ENCODE measurements at places on chromosomes 1 and 21.
A peak's percentile ranks its signal among the peaks of the same experiment; 100 is the strongest.

GRCh38 chr1:88062650-88063153, 621.4 kb upstream of the PKN2 start:
- no peak for DNase-seq
- no peaks in the 10 kb centered on the region for H3K27me3 ChIP-seq
- H3K27ac ChIP-seq, result no peak overlapping the region
- H3K36me3 ChIP-seq, result no peaks in the 10 kb centered on the region

DNA sequence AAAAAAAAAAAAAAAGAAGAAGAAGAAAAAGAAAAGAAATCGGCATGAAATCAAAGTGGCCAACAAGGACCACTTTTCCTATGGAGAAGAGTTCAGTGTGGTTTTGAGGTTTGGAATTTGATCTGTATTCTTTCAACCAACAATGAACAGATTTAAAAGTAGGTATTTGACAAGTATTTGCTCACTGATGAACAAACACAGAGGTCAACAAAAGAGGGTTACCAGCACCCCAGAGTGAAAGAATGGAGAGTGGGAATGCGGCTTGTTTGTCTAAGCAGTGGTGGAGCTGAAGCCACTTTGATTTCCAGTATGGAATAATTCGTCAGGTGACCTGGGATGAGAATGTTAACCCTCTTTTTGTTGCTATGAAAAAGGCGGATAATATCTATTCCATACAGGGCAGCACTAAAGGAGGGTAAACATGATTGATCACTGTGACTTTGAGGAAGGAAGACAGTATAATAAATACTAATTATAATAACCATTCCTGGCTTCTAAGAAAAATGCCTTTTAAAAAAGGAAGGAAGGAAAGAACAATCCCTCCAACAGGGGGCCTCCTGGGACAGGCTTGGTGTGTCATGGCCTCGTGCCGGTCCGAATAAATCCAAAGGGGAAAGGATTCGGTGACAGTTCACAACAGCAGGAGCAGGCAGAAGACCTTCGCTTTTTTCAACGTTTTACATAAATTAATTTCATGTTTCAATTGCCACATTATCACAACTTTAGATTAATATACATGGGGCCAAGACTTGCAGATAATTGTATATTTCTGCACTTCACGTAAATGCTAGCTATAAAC, 37.2 kb upstream of the SIM2 start:
- peak overlapping the region; percentile 19 for H3K27ac ChIP-seq
- peak; percentile 96 for DNase-seq
- peaks cover 17% of the 10 kb centered on the region for H3K27me3 ChIP-seq
- H3K4me1 ChIP-seq, result peaks cover 51% of the 10 kb centered on the region
- H3K36me3 ChIP-seq, result no peaks in the 10 kb centered on the region

- H3K4me1 ChIP-seq, result 0 out of 2 replicates have a peak, but pooled peaks cover 5% of the 10 kb centered on the region
- H3K27me3 ChIP-seq, result no peaks in the 10 kb centered on the region
- DNase-seq, result no peak
Measured at GRCh38 chr1:219223496-219223895, 49.8 kb downstream of the LYPLAL1 start.

- peaks cover 3% of the 10 kb centered on the region for H3K36me3 ChIP-seq
- peak overlapping the region; percentile 71 for H3K27ac ChIP-seq
- no peaks in the 10 kb centered on the region for H3K27me3 ChIP-seq
- H3K4me3 ChIP-seq, result no peak overlapping the region
- no peak for DNase-seq
Measured at GRCh38 chr1:46183926-46184557, 7.8 kb upstream of the P3R3URF start.

DNA sequence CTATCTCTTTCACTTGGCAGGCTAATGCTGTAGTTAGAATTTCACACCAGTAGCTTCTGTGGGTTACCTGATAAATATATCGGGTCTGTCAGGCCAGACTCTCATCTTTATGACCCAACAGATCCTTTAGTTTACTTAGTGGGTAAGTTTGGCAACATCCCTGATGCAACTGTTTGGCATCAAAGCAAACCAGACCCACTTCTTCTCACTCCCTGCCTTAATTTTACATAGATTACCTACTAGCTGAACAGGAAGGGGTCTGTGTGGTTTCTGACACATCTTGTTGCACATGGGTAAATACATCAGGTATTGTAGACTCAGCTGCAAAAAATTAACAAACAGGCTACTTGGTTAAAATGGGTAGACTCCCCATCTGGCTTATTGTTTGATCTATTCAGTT, 3.2 kb upstream of the GUK1 start:
- peaks cover 8% of the 10 kb centered on the region for H3K27me3 ChIP-seq
- H3K36me3 ChIP-seq, result no peaks in the 10 kb centered on the region
- peaks cover 13% of the 10 kb centered on the region for H3K4me1 ChIP-seq
- no peak for DNase-seq
- no peak overlapping the region for H3K4me3 ChIP-seq
- H3K27ac ChIP-seq, result no peak overlapping the region

DNA sequence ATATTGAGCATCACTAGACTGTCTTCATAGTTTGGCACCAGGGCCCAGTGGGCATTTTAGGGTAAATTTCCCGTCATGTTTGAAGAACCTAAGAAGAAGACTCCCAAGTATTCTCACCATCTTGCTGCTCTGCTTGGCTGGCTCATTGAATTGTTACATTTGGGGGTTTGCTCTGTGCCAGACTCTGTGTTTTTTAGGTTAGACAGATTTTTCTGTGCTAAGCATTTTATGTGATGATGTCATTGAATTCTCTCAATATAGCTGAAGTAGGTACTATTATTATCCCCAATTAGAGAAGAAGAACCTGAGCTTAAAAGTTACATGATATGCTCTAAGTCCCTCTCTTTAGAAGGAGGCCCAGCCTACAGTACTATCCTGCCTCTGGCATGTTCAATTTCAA, 28.0 kb upstream of the DNASE2B start:
- no peak for DNase-seq
- no peak overlapping the region for H3K27ac ChIP-seq
- no peaks in the 10 kb centered on the region for H3K27me3 ChIP-seq
- no peaks in the 10 kb centered on the region for H3K36me3 ChIP-seq
- H3K4me3 ChIP-seq, result no peak overlapping the region

DNA sequence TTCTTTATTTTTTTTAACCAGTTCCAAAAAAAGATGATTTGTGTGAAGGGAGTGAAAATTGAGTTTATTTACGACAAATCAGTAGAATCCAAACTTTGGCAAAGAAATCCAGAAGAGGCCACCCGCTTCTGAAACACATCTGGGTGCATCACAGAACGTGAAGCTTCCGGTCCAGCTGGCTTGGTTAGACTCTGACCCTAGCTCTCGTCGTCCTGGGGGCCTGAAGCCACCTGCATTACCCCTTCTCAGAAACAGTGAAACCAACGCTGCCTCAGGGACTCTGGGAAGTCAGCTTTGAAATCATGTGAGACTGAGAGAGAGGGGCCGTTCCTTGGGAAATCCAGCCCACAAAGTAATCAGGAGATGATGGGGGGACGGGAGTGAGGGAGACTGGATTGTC, 21.8 kb downstream of the AJAP1 start:
- no peaks in the 10 kb centered on the region for H3K36me3 ChIP-seq
- DNase-seq, result no peak

DNA sequence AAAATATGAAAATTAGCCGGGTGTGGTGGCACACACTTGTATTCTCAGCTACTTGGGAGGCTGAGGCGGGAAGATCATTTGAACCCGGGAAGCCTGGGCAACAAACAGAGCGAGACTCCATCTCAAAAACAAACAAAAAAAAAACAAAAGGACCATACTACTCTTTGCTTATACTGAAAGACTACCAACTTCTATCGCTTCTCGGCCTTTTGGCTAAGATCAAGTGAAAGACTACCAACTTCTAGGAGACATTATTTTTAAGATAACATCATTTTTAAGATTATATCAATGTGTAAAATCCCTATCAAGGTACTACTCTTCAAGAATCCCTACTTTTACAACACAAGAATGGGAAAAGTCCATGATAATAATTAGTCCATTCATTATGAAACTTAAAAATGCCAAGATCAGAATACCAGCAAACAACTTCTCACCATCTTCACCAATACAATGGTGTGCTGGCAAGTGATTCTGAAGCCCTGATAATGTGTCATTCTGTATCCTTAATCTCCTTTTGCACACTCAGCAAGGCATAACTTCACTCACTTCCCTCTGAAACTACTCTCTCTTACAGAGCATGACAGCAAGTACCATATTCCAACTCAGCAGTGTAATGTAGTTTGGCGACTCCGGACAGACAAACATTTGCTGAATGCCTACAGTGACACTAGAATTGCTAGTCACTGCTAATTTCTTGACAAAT, 1.7 kb downstream of the PTP4A2 start:
- H3K4me3 ChIP-seq, result peak overlapping the region; percentile 99
- peaks cover 78% of the 10 kb centered on the region for H3K4me1 ChIP-seq
- DNase-seq, result no peak
- H3K27me3 ChIP-seq, result no peaks in the 10 kb centered on the region
- H3K27ac ChIP-seq, result peak overlapping the region; percentile 80
- H3K36me3 ChIP-seq, result no peaks in the 10 kb centered on the region

DNA sequence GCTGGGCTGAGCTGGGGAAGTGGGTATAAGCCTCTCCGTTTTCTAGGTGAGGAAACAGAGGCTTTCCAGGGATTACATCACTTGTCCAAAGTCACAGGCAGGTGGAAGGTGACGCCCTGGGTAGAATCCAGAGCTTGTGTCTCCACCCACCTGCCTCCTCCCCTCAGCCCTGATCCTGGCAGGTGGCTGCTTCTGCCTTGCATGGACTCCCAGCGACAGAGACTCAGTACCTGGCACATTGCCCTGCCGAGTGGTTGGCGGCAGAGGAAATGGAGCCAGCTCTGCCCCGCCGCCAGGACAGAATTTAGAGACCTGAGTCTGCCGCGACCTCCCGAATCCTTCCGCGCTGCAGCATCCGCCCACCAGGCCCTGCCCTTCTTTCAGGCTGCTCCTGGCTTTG, 2.1 kb downstream of the PLA2G2E start:
- no peak overlapping the region for H3K4me3 ChIP-seq
- no peaks in the 10 kb centered on the region for H3K27me3 ChIP-seq
- H3K36me3 ChIP-seq, result no peaks in the 10 kb centered on the region

DNA sequence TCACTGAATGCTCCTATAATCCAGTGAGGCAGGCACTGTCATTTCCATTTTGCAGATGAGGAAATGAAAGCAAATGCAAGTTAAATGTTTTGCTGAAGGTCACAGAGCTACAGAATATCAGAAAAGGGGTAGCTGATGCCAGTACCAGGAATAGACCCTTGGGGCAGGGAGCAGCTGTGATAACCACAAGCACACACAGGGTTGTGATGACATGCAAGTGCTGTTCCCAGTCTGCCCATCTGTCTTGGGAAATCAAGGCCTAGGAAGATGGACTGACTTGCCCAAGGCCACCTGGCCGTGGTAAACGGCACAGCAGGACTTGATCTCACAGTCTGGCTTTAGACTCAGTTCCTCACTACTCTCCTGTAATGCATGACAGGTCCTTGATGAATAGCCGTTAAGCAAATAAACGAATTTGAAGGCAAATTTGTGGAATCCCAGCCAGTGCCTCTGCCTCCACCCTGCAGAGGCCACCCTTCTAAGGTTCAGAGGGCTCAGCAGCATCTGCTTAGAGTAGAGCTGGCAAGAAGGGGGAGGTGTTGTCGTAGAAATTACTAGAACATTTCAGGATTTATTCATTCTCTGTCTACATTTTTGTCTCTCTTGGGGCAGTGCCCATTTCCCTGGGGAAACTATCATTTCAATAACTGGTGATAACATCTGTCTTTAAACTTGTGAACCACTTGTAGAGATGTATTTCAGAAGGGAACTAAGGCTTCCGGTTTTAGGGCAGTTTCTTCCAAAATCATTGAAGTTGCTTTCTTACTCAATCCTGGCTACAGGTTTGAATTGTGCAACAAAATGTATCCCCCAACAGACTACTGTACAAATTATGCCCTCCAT, 53.2 kb upstream of the MRPS6 start:
- no peaks in the 10 kb centered on the region for H3K27me3 ChIP-seq
- H3K36me3 ChIP-seq, result no peaks in the 10 kb centered on the region
- no peak overlapping the region for H3K4me3 ChIP-seq

DNA sequence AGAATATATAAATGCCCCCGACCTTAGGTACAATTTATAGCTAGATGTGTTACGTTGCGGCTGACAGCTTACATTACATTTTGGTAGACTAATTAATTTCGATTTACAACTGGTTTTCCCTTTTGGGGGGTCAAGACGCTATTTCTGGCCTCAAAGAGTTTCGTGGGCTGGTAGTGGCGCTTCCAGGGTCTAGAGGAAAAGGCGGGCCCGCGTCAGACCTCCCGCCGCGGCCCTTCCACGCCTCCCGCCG, 391 bp downstream of the IFT25 start:
- peak overlapping the region; percentile 68 for H3K27ac ChIP-seq
- DNase-seq, result no peak
- H3K36me3 ChIP-seq, result peaks cover 2% of the 10 kb centered on the region
- peaks cover 63% of the 10 kb centered on the region for H3K4me1 ChIP-seq
- peak overlapping the region; percentile 98 for H3K4me3 ChIP-seq

DNA sequence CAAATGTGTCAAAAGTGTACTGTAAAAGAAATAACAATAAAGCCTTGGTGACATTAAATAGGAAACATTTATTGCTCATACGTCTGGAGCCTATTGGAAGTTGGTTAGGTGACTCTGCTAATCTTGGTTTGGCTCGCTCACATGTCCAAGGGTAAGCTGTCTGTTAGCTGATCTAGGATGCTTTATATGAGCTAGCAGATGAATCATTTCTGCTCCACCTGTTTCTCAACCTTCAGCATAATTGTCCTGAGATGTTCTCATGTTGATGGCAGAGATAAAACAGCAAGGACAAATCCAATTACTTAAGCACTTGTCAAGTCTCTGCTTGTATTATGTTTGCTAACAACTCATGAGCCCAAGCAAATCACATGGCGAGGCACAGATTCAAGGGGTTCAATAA, 56.0 kb upstream of the CD53 start:
- no peaks in the 10 kb centered on the region for H3K36me3 ChIP-seq
- no peaks in the 10 kb centered on the region for H3K4me1 ChIP-seq
- DNase-seq, result no peak
- H3K27me3 ChIP-seq, result no peaks in the 10 kb centered on the region

GRCh38 chr1:89310505-89310904, 37.8 kb upstream of the GBP5 start:
- H3K4me3 ChIP-seq, result no peak overlapping the region
- no peaks in the 10 kb centered on the region for H3K27me3 ChIP-seq
- no peak overlapping the region for H3K27ac ChIP-seq
- no peaks in the 10 kb centered on the region for H3K4me1 ChIP-seq
- no peaks in the 10 kb centered on the region for H3K36me3 ChIP-seq

GRCh38 chr1:10507111-10507879, 32.5 kb downstream of the PEX14 start:
- peak; percentile 84 for DNase-seq
- H3K36me3 ChIP-seq, result 0 out of 3 replicates have a peak, but pooled peaks cover 3% of the 10 kb centered on the region
- peaks cover 63% of the 10 kb centered on the region for H3K4me1 ChIP-seq
- H3K27ac ChIP-seq, result no peak overlapping the region
- H3K27me3 ChIP-seq, result no peaks in the 10 kb centered on the region

Data from HepG2 (cell line).